RPMI7951 (cell line): ENCODE measurements at places on chromosomes 2 and 18. TPM values are rescaled to one million over a fixed set of nuclear protein-coding genes. Genes with fewer than 3 reads are reported as not detected.
A peak's percentile ranks its signal among the peaks of the same experiment; 100 is the strongest.

CNGA3 gene
- not detected in 2 replicates for total RNA-seq

CROCC2 gene
- 0.12 TPM in 1 of 2 replicates, not detected in the other for total RNA-seq

NEU2 gene
- total RNA-seq: not detected in 2 replicates

GKN1 gene
- not detected in 2 replicates for total RNA-seq

TCF23 gene
- not detected in 2 replicates for total RNA-seq

CAB39 gene
- 87.8 and 101 TPM in 2 replicates for total RNA-seq

AFF3 gene
- 1.3 and 3.6 TPM in 2 replicates for total RNA-seq

FOXI3 gene
- total RNA-seq: not detected in 2 replicates

- no peak for DNase-seq
Measured at GRCh38 chr2:42125841-42126594, 43.1 kb upstream of the EML4 start.

GRCh38 chr18:54192415-54192814 is 32.1 kb downstream of the MBD2 start:
- DNase-seq: no peak

DNA sequence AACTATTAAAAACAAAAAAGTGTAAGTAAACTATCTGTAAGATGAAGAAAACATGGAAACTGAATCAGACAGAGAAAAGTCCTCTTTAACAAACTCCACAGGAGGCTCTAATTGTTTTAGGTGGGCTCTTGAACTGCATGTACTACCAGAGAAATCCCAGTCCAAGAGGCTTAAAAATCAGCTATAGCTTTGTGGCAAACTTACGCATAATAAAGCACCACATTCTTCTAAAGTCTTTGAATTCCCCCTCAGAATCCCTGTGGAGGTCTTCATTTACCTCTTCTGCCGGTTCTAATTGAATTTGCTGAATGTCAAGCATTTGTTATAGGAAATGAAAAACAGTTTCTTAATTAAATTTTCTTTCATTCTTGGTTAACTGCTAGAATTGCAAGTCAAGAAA is 40.8 kb downstream of the CHN1 start:
- DNase-seq: no peak

GRCh38 chr2:160616149-160616548 is 122.5 kb upstream of the RBMS1 start:
- no peak for DNase-seq

GRCh38 chr2:151655663-151656398 is 78.4 kb downstream of the NEB start:
- DNase-seq: no peak

- DNase-seq: no peak
Measured at GRCh38 chr18:21164548-21165095, 53.0 kb upstream of the ROCK1 start.

- DNase-seq: no peak
Measured at GRCh38 chr18:6566338-6566911, 151.7 kb upstream of the L3MBTL4 start.

GRCh38 chr2:9439536-9439935 is 16.1 kb downstream of the CPSF3 start:
- no peak for DNase-seq

- DNase-seq: no peak
Measured at GRCh38 chr2:7866825-7867224, 815.0 kb upstream of the ID2 start.

GRCh38 chr2:7984693-7985353 is 697.0 kb upstream of the ID2 start:
- no peak for DNase-seq

DNA sequence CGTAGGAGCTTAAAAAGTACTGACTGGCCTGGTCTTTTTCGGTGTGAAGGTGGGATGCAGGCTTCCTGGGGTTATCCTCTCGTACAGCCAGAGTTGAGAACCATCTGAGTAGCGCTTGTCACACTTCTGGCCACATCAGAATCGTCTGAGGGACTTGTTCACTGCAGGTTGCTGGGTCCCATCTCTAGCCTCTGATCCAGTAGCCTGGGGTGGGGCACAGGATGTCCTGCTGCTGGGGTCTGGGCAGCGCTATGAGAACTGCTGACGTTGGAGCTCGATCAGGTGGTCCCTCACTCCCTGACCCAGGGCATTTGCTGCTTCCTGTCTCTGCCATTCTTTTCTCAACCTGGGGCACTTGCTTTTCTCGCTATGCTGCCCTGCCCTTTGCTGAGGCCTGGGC is 7.1 kb upstream of the IL1R2 start:
- DNase-seq: no peak

GRCh38 chr2:7014174-7014640 is 97.0 kb downstream of the RNF144A start:
- peak; percentile 72 for DNase-seq

DNA sequence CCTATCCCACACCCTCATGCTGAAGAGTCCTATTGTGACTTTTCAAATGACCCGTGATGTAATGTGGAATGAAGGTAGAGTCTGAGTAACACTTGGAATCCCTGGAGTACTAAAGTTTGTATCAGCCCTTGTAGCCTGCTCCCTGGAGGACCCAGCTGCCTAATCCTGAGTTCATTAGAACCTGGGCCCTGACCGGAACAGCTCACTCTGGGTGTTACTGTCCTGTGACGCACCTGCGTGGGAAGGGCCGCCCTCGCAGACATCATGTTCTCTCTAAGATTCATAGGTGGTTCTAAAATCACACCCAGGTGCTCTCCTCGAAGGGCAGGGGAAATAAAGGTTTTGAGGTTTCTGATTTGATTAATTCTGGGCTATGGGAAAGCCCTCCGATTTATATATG is 62.3 kb downstream of the NCK2 start:
- no peak for DNase-seq

- DNase-seq: peak; percentile 42
Measured at GRCh38 chr2:204491528-204491927, 53.7 kb upstream of the PARD3B start.

GRCh38 chr2:30184035-30184434 is 37.2 kb downstream of the YPEL5 start:
- no peak for DNase-seq

- no peak for DNase-seq
Measured at GRCh38 chr2:161159456-161160225, 587 bp upstream of the TANK start.

GRCh38 chr2:168174756-168175155 is 72.6 kb downstream of the STK39 start:
- no peak for DNase-seq

GRCh38 chr2:24280161-24280560 is 80.2 kb downstream of the ITSN2 start:
- DNase-seq: no peak

DNA sequence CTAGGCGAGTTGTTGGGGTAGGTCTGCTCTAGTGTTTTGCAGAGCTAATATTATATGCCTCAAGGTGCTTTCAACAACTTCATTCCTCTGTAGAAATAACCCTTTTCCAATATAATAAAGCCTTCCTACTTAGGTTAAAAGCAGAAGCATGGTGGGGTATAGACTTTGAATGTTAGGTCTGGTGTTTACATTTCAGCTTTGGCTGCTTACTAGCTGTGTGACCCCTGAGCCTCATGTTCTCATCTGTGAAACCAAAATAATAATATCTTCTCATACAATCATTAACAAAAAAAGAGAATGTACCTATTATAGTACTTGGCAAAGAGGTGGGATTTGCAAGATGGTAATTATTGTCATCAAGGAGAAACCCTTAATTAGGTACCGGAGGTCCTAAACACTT is 386.6 kb downstream of the NBAS start:
- DNase-seq: no peak

DNA sequence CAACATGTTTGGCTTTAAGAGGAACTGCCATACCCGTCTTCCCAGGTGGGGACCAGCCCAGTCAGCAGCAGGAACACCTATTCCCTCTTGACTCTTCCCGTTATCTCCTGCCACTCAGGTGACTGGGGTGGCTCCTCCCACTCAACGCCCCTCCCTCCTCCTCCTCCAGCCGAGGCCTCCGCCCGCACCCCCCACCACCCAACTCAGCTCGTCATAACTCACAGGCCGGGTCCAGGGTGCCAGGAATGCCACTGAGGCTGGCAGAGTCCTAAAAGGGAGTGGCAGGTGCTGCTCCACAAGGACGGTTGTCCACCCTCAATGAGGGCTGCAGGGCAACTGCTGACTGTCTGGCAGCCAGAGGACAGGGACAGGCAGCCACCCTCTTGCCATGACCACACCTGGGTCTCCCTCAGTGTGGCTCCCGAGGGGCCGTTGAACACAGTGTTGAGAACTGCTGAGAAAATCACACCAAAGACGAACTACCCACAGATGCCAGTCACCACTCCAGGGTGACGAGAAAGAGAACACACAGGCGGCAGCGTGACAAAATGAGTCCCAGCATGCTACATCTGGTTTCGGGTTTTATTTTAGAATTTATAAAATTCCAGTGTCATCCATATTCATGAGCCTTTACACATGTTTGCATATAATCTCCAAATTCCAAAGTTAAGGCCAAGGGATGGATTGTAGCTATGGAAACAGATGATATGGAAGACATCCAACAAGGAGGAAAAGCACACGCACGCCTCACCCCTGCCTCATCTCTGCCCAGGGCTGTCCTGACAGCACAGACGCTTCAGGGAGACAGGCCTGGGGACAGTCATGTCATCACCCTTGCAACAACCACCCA is 38.5 kb downstream of the ANO7 start:
- no peak for DNase-seq

DNA sequence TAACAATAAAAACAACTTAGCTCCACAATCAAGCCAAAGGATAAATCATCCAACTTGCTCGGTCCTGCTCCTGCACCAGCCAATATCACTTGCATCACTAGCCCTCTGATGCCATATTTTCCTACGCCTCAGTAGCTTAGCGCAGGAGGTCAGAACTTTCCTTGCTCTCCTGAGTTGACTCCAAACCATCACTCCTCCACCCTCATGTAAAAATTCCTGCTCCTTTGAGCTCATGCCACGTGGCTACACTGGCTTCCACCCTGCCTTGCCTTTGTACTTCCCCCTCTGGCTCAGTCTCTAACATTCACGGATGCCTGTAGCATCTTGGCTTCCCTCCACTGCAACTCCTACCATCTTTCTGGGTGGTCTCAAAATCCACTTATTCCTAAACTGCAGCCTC is 25.2 kb downstream of the AAK1 start:
- DNase-seq: no peak

- peak; percentile 35 for DNase-seq
Measured at GRCh38 chr2:47310801-47311560, 92.0 kb upstream of the MSH2 start.

GRCh38 chr2:206276169-206276942 is 1.9 kb downstream of the ZDBF2 start:
- DNase-seq: no peak

DNA sequence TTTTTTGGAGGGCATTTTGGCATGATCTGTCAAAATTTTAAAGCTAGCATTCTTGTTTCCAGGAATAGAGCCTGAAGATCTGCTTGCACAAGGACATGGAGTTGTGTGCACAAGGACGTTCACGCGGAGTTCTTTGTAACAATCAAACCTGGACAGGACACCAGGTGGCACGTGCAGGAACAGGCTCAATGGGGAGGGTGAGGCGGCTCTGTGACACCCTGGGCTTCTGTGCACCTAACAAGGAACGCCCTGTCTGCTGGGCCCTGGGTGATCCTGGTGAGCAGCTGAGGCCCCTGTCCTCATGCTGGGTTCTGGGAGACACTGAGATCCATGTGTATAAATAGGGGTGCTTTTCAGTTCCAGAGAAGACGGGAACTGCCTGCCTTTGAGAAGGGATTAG is 93.1 kb upstream of the PXDN start:
- DNase-seq: no peak

DNA sequence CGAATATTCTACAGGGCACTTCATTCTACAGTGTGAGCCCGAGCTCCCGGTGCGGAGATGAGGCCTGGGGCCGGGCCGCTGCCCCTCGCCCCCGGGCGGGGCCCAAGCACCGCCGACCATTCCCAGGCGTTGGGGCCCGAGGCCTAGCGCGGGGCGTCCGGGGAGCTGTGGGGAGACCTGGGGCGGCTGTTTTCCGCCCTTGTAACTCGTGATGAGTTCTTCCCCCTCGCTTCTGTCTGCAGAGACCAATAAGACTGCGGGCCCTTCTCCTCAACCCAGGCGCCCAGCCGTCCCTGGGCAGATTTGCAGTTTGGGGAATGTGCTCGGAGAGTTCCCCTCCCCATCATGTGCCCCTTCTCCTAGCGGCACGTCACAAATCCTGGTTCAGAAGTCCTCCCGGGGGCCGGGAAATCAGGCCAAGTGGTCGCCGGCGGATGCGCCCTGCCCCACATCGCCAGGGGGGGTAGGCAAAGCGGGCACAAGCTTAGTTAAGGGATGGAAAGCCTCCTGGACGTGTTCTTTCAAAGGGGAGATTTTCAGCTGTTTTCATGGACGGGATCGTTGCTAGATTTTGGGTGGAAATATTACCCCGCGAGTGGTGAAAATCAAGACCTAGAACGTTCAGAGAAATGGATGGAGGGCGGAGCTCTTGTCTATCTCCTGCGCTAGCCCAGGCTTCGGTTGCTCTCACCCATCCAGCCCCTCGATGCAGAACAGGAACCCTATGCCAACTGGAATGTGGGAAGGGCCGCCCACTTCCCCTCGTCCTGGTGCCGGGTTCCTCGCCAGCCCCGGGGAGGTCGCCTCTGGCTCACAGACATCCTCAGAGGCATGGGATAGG is 18.8 kb upstream of the HAAO start:
- peak; percentile 73 for DNase-seq

- peak; percentile 4 for DNase-seq
Measured at GRCh38 chr2:99754210-99754609, 264.4 kb upstream of the REV1 start.

- peak; percentile 55 for DNase-seq
Measured at GRCh38 chr2:196066291-196067087, 2.1 kb downstream of the DNAH7 start.

DNA sequence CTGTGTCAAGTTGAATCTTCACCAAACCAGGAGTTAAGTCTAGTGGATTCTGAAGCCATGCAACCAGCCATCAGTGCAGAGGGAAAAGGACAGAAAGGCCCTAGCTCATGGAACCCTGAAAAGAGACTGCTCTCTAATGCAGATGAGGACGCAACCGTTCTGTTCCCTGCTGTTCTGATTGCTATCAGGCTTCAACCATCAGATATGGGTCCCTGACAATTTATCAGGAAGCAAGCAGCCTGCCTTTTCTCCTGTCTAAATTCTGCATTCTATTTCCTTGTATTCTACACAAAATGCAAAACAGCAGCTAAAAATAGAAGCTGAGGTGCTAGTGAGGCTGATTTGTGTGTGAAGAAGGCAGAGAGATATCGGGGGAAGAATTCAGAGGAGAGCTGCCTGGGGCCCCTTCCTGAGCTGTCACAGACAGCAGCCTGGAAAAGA is 68.4 kb upstream of the RTN4 start:
- no peak for DNase-seq

DNA sequence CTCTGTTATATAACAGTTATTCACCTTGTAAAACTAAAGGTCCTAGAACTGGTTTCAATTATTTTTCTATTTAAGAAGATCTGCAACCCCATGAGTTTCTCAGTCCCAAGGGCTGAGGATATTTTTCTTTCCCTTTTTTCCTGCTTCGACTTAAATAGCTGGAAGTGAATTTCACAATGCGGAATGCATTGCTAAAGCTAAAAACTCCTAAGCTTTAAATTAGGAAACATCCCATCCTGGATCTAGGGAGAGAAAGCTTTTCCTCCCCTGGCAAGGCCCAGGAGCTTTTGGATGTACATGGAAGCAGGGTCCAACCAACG is 1.4 kb downstream of the RFX8 start:
- no peak for DNase-seq
